ENCODE measurements at places on chromosomes 13 and 19. TPM values are rescaled to one million over a fixed set of nuclear protein-coding genes. Genes with fewer than 3 reads are reported as not detected.

Gene RASAL3
- 217 TPM for total RNA-seq

Gene CALR3
- not detected for total RNA-seq

Gene ZNF724
- total RNA-seq = 5.8 TPM

Gene CYP2F1
- total RNA-seq = 4.7 TPM

DNA sequence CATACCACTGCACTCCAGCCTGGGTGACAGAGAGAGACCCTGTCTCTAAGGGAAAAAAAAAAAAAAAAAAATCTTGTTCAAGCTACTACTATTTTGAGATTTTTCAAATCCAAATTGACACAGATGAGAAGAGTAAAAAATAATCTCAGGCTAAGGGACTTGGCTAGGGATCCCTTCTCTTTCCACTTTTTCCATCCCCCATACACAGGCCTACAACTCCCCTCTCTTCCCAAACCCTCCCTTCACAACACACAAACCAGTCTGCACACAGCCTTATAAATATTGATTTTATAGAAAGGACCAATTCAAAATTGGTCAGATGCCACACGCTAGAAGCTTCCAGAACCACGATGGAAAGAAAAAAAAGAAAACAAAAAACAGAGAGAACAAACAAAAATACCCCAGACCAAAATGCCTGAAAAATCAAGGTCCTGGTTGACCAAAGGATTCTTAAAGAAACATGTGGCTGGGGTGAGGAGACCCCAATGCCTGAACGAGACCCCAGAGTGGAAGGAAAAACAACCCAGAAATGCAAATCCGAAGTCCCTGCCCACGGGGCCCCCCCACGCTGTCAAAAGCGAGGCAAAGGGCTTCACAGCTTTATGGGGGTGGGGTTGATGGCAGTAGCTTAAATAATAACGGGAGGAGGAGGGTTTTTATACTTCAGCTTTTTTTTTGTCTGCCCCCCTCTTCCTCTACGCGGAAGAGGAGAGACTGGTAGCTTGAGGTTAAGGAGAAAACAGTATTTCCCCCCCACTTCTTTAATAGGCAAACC lies 18.1 kb downstream of the QPCTL start:
- H3K4me1 ChIP-seq = no peaks in the 10 kb centered on the region
- H3K27ac ChIP-seq = no peak overlapping the region

GRCh38 chr13:112771877-112772538 lies 82.2 kb downstream of the ATP11A start:
- H3K27ac ChIP-seq = no peak overlapping the region
- no peaks in the 10 kb centered on the region for H3K36me3 ChIP-seq
- peaks cover 26% of the 10 kb centered on the region for H3K4me1 ChIP-seq
- no peak for DNase-seq
- no peaks in the 10 kb centered on the region for H3K27me3 ChIP-seq
